ENCODE measurements at places on chromosomes 2 and 18.

DNA sequence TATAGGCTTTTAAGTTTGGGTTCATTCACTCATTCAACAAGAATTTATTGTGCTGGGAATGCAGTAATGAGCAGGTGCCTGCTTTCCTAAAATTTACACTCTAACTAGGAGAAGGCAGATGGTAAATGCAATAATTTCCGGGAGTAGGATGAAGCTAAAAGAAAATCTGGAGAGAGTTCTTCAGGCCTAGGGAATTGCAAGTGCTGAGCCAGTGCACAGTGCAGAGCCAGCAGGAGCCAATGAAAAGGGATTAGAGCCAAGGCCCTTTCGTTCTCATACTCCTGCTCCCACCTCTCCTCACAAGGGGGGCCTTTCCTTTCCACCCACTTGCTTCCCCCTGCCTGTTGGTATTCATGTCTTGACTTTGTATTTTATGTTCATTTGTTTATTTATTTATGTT is 55.1 kb downstream of the CFAP221 start:
- DNase-seq: no peak

DNA sequence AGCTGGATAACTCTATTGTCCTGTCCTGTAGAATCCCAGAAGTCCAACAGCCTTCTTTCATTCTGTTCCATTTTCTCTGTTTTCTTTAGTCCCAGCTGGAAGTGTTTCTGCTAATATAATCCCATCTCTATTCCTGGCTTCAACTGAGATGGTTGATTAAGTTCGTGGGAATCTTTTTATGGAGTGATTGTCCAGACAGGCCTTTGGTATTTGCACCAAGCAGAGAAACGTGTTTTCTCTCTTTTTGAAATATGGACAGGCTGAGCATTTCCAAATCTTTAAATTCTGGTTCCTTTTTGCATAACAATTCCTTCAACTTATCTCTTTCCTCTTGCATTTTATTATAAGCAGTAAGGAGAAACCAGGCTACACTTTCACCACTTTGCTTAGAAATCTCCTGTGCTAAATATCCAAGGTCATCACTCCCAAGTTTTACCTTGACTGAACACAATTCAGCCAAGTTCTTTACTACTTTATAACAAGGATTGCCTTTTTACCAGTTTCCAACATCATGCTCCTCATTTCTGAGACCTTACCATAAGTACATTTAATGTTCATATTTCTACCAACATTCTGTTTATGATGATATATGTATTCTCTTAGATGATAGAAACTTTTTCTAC is 108.8 kb downstream of the ZFP36L2 start:
- no peak for DNase-seq

GRCh38 chr2:105580870-105581554 is 163.7 kb upstream of the NCK2 start:
- no peak for DNase-seq

DNA sequence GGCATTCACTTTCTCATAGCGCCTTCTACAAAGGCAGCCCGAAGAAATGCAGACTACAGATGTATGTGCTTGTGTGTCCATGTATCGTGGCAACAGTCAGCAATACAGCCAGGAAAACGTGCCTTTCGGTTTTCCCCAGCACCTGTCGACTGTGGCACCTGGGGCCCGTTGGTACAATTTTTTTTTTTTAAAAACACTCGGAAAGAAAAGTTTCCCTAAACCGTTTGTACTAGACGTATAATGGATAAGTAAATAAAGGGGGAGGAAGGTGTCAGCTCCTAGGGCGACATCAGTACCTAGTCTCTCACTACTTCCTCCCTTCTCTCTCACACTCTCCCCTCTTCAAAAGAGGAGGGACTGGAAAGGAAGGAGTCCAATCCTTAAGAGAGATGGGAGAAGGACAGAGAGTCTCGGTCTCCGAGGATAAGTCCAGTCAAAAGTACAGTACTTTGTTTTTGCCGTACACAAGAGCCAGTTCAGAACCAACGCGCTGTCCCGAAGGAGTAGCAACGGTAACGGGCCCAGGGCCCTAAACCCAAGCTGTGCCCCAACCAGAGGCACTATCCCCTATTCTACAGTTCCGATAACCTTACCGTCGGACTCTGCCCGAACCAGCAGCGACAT is 759 bp downstream of the PPP4R3B start:
- DNase-seq: peak; percentile 8
